Upper lobe of right lung (tissue), 1 donor: ENCODE measurements at places on chromosomes 16 and 17. TPM values are rescaled to one million over a fixed set of nuclear protein-coding genes. Genes with fewer than 3 reads are reported as not detected.

- no peak for DNase-seq
- peaks cover 8% of the 10 kb centered on the region for H3K4me1 ChIP-seq
- no peaks in the 10 kb centered on the region for H3K27me3 ChIP-seq
- no peak overlapping the region for H3K4me3 ChIP-seq
- H3K27ac ChIP-seq = no peak overlapping the region
Measured at GRCh38 chr16:81310045-81310644, 4.6 kb upstream of the GAN start.

GRCh38 chr17:73548620-73549311 lies 95.5 kb downstream of the SDK2 start:
- peaks cover 11% of the 10 kb centered on the region for H3K27me3 ChIP-seq
- H3K4me3 ChIP-seq = no peak overlapping the region
- no peak overlapping the region for H3K27ac ChIP-seq

DNA sequence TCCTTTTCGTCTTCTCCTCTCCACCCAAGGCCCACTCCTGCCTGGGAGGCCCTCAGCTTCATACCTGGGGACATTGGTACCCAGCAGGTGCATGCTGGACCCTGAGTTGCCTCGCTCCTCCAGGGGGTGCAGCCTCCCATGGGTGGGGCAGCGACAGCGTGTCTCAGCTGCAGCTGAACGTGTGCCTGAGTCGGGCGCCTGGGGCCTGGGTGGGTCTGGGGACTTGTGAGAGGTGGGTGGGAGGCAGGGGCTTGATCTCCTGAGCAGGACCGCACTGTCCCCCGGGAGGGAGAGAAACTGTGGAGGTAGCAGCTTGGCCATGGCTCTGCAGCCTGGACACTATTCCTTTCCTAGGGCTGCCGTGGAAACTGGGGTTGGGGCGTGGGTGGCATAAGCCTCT lies 24.8 kb upstream of the ENGASE start:
- no peaks in the 10 kb centered on the region for H3K27me3 ChIP-seq
- H3K4me3 ChIP-seq = no peak overlapping the region
- H3K27ac ChIP-seq = no peak overlapping the region
- DNase-seq = no peak

- no peak for DNase-seq
- H3K27ac ChIP-seq = no peak overlapping the region
- H3K36me3 ChIP-seq = no peaks in the 10 kb centered on the region
- H3K4me3 ChIP-seq = peak overlapping the region; percentile 8
- H3K27me3 ChIP-seq = no peaks in the 10 kb centered on the region
Measured at GRCh38 chr16:324451-325334, 27.8 kb downstream of the AXIN1 start.

- peak overlapping the region; percentile 73 for H3K4me3 ChIP-seq
- peaks cover 6% of the 10 kb centered on the region for H3K36me3 ChIP-seq
- H3K4me1 ChIP-seq = peaks cover 3% of the 10 kb centered on the region
- no peaks in the 10 kb centered on the region for H3K27me3 ChIP-seq
- H3K27ac ChIP-seq = peak overlapping the region; percentile 31
Measured at GRCh38 chr17:39573447-39574298, 34.0 kb downstream of the NEUROD2 start.

- peak; percentile 64 for DNase-seq
- H3K27me3 ChIP-seq = no peaks in the 10 kb centered on the region
Measured at GRCh38 chr17:77492446-77493237, 351.9 kb downstream of the SEC14L1 start.

DNA sequence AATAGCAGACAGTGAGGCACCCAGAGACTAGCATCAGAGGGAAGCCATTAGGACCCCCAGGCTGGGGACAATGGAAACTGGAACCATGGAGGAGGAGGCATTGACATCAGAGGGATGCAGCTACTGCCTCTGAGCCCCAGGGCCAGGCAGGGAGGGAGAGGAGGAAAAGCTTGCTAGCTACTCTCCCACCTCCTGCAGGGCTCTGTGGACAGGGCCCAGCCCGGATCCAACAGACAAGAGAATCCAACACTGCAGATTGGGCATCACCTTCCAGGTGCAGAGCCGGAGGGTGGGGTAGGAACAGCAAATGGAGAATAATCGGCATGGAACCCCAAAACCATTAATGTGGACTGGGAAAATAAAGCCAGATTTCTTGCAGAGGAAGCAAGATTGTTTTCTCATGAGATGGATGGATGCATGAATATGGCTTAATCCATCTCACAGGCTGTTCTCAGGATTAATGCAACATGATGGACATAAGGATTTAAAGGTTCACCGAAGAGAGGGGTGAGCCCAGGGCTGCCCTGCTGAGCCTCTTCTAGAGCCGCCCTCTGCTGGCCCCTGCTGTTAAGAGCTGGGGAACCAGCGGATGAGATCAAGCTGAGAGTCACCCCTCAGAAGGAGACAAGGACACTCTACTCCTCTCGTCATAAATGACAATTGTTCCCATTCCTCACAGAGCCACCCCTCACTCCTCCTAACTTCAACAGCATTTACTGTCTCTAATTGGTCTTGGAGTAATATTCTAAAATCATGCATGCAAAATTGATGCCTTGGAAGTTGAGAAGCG lies 48.8 kb downstream of the DNAH3 start:
- H3K4me1 ChIP-seq = no peaks in the 10 kb centered on the region
- DNase-seq = no peak
- H3K36me3 ChIP-seq = no peaks in the 10 kb centered on the region
- peaks cover 3% of the 10 kb centered on the region for H3K27me3 ChIP-seq
- H3K27ac ChIP-seq = no peak overlapping the region
- no peak overlapping the region for H3K4me3 ChIP-seq

GRCh38 chr17:50690887-50691549 lies 16.7 kb downstream of the ANKRD40 start:
- H3K27me3 ChIP-seq = no peaks in the 10 kb centered on the region
- no peak for DNase-seq
- peaks cover 40% of the 10 kb centered on the region for H3K36me3 ChIP-seq

DNA sequence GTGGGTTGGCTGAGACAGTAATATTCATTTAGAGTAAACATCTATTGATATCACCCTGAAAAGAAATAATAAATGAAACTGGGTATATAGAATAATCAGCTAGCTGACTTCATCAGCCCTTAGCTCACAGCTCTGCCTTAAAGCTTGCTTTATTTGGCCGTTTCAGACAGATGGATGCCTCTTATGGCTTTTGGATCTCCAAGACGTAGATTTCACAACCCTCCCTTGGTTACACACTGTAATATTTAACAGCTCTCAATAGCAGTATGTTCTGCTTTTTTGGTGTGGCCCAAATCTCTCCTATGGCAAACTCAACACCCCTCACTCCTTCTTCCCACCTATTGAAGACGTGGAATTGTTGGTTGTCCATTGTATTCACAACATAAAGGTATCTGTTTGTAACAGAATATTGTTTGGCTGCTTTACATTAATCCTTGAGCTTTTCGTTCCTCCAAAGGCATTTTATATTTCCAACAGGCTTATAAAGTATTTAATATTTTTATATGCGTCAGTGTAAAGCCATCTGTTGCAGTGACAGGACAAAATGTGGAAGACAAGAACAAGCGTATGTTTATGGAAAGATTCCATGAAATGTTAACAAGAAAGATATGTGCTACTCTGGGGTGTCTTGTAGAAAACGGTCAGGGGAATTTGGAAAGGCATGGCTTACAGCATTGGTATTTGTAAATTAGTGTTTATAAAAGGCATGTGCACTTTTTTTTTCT lies 837.0 kb upstream of the RBFOX1 start:
- no peak overlapping the region for H3K27ac ChIP-seq
- no peaks in the 10 kb centered on the region for H3K4me1 ChIP-seq
- no peaks in the 10 kb centered on the region for H3K36me3 ChIP-seq

DNA sequence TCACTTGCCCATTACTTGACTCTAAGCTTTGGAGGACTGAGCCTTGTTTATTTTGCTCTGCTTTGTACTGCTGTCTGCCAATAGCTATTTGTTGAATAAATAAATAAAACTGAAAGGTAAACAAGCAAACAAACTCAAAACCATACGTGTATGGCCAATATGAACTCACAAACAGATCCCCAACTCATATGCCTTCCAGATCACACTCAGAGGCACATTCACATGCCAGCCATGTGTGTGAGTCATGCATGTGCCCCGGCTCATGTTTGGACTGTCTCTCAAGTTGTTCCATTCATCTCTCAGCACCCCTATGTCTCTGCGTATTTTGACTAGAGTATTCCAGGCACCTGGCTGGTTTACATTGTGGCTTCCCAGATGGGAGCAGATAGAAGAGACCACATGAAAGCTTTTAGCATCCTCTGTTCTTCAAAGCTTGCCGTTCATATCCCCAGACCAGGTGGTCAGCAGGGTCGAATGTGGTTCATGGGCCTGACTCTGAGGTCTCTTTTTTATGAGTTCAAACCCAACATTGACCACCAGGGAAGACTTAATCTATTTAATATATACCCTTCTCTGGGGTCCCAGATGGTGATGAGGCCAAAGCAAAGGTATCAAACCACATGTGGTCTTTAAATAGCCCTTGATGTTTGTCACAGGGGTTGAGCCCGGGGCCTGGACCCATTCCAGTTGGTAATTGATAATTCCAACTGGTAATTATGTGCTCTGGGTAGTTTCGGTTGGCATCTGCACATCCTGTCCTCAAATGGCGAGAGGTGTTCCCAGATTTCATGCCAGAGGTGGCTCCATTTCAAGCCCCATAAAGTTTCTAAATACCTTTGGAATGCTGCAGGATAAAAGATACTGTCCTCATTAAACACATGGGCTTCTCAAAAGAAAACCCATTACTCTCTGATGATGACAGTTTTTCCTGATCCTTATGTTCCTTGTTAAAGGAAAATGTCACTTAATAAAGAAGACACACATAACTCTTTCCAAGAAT lies 287.3 kb upstream of the MAF start:
- H3K4me3 ChIP-seq = no peak overlapping the region
- H3K27me3 ChIP-seq = no peaks in the 10 kb centered on the region
- H3K36me3 ChIP-seq = no peaks in the 10 kb centered on the region
- no peaks in the 10 kb centered on the region for H3K4me1 ChIP-seq

- no peak overlapping the region for H3K27ac ChIP-seq
- no peaks in the 10 kb centered on the region for H3K27me3 ChIP-seq
- DNase-seq = peak; percentile 94
- H3K4me1 ChIP-seq = peaks cover 15% of the 10 kb centered on the region
Measured at GRCh38 chr17:41648411-41649195, 24.2 kb upstream of the KRT17 start.

DNA sequence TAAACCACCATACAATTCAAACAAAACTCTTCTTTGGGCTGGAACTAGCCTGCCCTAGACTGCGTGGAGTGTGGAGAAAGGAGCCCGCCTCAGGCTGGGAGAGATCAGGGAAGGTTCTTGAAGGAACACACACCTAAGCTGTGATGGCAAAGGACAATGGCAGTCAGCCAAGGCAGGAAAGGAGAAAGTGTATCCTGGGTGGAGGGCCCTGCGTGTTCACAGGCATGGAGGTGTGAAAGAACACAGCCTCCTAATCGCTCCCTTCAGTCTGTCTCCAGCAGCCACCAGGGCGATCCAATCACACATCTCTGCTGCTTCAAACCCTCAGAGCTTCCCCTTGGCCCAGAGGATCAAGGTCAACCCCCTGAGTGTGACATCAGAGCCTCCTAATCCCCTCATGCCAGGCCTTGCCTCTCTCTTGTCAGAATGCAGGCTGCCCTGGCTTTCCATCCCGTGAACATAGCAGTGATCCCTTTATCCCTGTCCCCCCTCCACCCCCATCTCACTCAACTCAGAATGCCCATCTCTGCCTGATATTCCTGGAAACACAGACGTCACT lies 173.0 kb downstream of the KATNIP start:
- DNase-seq = no peak
- H3K4me1 ChIP-seq = peaks cover 11% of the 10 kb centered on the region
- H3K4me3 ChIP-seq = no peak overlapping the region
- no peaks in the 10 kb centered on the region for H3K27me3 ChIP-seq
- H3K27ac ChIP-seq = no peak overlapping the region

DNA sequence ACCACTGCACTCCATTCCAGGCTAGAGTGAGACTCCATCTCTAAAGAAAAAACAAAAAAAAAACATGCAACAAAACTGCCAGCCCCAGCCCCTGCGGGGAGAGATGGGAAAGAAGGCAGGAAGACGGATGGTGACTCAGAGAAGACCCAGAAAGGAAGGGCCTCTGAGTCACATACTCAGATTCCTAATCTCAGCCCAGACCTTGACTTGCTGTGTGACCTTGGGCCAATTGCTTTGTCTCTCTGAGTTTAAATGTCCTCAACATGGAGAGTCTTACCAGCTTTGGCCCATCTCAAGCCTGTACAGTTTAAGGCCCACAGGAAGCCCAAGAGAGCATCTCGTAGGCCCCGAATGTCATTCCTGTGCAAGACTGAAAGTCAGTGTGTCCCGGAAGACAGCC lies 86.5 kb upstream of the LHX1 start:
- no peaks in the 10 kb centered on the region for H3K4me1 ChIP-seq
- H3K4me3 ChIP-seq = no peak overlapping the region
- no peak for DNase-seq
- H3K36me3 ChIP-seq = no peaks in the 10 kb centered on the region

- H3K27ac ChIP-seq = no peak overlapping the region
- no peak for DNase-seq
- H3K36me3 ChIP-seq = no peaks in the 10 kb centered on the region
- H3K27me3 ChIP-seq = no peaks in the 10 kb centered on the region
Measured at GRCh38 chr16:85377388-85378144, 235.6 kb upstream of the GSE1 start.

GRCh38 chr17:38749223-38750043 lies 1.3 kb upstream of the PCGF2 start:
- H3K27me3 ChIP-seq = no peaks in the 10 kb centered on the region
- H3K4me3 ChIP-seq = peak overlapping the region; percentile 96

DNA sequence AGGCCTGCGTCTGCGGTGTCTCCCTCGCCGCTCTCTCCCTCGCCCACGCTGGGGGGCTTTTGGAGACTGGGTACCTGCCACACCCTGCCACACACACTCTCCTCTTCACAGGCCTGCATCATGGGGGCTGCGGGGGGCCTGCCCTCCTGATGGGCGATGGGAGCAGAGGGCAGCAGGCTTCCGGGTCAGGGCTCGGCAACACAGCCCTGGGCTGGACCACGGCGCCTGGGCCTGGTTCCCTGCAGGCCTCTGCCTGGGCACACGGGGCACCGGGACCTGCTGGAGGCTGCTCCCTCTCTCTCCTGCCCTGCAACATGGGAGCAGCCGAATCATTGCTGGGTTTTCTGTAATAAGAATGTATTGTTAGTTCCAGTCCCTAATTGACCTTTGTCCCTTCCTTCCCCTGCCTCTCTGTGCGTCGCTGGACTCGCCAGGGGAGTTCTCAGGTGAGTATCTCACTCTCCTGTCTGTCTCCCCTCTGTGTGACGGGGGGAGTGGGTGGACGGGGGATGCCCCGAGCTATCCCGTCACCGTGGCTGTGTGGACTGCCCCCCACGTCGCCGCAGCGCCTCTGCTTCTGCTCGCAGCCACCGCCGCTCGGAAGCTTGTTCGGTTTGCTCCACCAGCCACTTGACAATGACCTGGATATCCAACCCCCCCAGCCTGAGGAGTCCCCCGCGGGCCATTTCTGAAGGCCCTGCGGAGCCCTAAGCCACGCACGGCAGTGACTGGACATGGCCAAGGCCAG lies 13.5 kb downstream of the NME3 start:
- no peak for DNase-seq
- H3K27me3 ChIP-seq = no peaks in the 10 kb centered on the region
- no peaks in the 10 kb centered on the region for H3K4me1 ChIP-seq
- no peak overlapping the region for H3K4me3 ChIP-seq
- peaks cover 49% of the 10 kb centered on the region for H3K36me3 ChIP-seq

Gene SOX15
- 0.67 TPM for total RNA-seq

Gene C16orf87
- total RNA-seq = 8.2 TPM

Gene CRISPLD2
- total RNA-seq = 61.9 TPM

Gene B3GNT9
- total RNA-seq = 19.3 TPM

Gene RTN4RL1
- total RNA-seq = 4.3 TPM

Gene PIMREG
- total RNA-seq = 0.26 TPM

Gene RCVRN
- 0.17 TPM for total RNA-seq

Gene KRTAP4-6
- total RNA-seq = not detected

Gene CSH2
- not detected for total RNA-seq

Gene GPR142
- not detected for total RNA-seq
